RWPE1 (cell line): ENCODE measurements at places on chromosomes 2 and 18.

DNA sequence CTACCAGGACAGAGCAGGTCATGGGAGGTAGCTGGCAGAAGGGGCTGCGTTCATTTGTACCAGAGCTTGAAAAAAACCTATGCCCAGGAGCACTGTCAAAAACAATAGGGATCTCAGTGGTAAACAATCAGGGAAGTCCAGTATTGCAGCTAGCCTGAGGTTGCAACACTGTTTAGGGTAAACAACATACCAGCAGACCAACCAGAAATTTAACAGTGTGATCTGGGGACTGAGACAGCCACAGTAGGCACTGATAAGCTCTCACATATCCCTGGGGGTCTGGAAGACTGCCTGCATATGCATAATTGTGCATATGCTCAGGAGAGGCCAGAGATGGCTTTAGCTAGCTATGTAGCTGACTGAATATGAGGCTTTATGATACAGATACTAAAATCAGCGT, 12.0 kb upstream of the ZCCHC2 start:
- no peak for DNase-seq

GRCh38 chr18:56593906-56594305, 44.5 kb downstream of the TXNL1 start:
- no peak for DNase-seq

- DNase-seq: no peak
Observed at GRCh38 chr2:212330263-212330662, 208.3 kb downstream of the ERBB4 start.

GRCh38 chr2:172836347-172836821, 100.7 kb downstream of the RAPGEF4 start:
- peak; percentile 85 for DNase-seq
